ENCODE measurements at places on chromosomes 3 and 15.

GRCh38 chr3:11272906-11273574, 843 bp downstream of the ATG7 start:
- DNase-seq: peak; percentile 52

DNA sequence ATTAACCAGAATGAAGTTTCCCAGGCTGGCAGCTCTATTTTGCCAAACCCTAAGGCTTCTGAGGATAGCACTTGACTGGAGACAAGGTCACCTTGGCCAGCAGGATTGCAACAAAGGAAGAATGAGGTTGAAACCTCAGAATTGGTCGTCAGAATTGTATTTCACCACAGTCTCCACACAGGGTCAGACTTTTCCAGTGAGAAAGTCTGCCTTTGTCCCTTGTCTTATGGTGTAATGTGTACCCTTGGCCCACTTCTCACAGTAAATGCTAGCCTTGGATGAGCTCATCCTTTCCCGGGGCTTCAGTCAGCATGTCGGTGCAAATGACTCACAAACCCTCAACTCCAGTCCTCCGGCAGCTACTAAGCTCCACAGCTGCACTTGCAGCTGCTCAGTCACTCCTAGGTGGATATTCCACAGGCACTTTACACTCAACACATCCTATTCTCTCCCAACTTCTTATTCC, 19.7 kb downstream of the SSR3 start:
- peak; percentile 34 for DNase-seq

GRCh38 chr3:124928333-124929202, 6.0 kb downstream of the MUC13 start:
- peak; percentile 56 for DNase-seq

DNA sequence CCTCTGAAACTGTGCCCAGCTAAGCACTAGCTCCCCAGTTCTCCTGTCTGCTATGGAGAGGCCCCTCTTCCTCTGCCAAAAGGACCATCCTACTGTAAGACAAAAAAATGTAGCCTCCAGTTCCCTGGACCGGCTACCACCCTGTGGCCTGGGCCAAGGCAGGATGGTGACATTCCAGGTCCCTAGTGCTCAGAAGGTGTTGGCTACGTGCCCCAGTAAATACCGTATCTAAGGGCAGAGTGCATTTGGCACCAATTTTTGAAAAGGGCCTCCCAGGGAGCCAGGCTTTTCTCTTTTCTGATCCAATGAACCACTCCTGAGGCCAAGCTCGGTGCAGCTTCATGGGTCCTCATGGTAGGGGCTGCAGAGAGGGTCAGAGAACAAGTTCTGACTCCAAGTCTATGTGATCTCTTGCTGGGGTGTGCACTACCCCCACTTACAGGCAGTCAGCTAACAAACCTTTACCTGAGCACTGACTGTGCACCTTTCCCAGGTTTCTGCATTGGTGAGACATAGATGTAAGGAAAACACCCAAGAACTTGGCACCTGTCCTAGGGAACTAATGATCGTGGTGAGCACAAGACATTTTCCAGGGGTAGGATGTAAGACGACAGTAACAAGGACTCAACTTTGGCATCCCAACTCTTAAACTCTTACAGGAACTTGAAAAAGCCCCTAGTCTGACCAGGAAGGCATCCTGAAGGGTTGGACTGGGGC, 32.6 kb downstream of the TLE3 start:
- no peak for DNase-seq

GRCh38 chr3:27641271-27641800, 80.8 kb downstream of the EOMES start:
- no peak for DNase-seq

DNA sequence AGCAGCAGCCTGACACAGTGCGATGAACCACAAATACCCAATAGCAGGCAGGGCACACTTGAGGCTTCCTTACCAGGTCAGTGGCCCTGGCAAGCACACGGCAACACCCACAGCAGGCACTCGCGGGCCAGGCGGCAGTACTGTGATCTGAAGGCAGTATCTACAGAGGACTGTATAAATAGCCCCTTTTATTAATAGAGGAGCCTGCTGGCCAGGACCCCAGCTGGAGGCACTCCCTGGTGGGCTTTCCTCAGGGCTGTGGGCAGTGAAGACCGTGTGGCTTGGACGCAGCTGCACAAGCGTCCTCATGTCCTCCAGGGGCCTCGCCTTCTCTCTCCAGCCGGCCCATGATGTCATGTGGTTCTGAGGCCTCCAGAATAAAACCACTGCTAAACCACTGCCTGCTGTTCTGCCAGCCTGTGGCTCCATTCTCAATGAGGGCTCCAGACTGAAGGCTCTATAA, 44.1 kb downstream of the LRIG1 start:
- no peak for DNase-seq

GRCh38 chr15:62858343-62858742, 184.2 kb upstream of the TPM1 start:
- DNase-seq: no peak

DNA sequence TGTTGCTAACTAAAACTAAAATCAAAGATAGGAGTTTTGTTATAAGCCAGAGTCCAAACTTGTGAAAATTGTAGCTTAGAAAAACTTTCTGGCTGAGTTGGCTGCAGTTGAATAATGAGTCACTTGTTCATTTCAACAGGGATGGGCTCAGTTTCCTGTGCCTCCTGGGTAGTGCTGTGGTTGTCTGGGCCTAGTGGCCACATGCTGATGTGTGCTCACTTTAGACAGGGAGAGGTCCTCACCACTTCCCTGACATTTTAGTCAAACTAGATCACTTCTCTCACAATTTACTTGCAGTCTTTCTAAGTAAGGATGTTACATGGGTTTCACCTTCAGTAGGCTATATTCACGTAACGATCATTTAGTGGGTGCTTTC, 6.3 kb upstream of the UBE2Q2 start:
- no peak for DNase-seq

DNA sequence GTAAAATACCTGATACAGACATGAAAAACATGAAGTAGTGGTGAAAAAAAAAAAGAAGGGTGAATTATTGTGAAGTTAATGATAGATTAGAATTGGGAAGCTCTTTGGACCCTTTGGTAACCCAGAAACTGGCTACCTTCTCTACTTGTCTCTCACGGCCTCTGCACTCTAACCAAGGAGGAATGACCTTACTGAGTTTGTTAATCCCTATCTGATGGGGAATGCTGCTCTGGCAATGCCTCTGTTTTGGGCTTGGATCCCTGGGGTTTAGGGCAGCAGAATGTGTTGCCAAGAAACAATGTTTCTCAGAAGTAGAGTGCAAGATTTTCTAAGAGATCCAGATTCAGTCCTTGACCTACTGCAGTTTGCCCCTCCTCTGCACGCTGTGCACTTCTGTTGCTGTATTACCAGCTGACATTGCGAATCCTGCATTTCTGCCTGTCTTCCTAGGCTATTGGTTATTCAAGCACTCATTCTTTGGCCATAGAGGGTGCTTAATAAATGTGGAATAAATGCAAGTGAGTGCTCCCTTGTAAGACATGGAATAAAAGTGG, 49.2 kb upstream of the MAP3K13 start:
- no peak for DNase-seq

GRCh38 chr3:114476511-114476910, 182.7 kb downstream of the TIGIT start:
- DNase-seq: no peak

DNA sequence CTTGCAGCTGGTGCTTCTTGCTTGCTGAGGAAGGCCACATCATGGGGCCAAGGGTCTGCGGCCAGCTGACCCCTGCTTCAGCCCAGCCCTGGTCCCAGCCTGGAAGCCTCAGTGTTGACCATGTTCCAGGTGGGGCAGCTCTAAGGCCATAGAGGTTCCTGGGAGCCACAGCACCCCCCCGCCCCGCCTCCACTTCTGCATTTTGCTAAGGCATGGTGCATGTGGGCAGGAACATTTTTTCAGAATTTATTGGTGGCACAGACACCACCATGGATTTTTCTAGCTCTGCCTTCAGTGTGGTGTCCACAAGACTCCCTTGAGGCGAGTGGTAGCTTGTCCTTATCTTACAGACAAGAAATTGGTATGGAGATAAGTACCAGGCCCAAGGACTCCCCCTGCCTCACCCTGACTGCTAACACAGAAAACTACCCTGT, 1.9 kb upstream of the CHST14 start:
- peak; percentile 71 for DNase-seq

DNA sequence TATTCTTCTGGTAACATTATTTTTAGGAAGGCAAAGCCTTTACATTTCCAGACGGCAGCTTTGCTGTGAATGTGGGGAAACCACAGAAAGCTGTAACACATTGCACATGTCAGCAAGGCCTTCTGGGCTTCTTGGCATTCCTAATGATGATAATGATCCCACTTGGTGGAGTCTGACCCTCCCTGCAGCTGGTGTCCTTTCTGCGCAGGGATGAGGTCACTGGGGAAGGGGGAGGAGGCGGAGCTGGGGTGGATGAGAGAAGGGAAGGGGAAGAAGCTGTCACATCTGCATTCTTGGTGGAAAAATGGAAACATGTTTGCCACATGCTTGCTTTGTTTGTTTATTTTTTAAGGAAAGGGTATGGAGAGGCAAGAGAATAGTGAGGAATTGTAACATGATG, 68.6 kb downstream of the FILIP1L start:
- peak; percentile 4 for DNase-seq

DNA sequence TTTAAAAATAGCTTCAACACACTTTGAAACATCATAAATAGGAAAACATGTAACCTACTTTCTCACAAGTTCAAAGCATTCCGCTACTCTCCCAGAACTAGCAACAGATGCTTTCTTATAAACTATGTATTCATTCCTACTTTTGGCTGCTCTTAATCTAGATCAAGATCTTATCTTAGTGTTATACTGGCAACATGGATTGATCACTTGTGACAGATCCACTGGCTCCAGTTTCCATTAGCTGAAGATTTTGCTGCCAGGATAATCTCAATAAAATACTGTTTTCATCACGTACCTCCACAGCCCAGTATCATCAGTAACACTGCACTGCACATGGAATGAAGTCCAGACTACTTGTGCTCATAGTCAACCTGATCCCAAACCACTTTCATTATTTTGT, 491.7 kb upstream of the AGTR1 start:
- no peak for DNase-seq

GRCh38 chr15:56989411-56989924, 71.0 kb downstream of the TCF12 start:
- DNase-seq: no peak

- no peak for DNase-seq
Observed at GRCh38 chr3:30495172-30496065, 111.0 kb upstream of the TGFBR2 start.

GRCh38 chr3:73228000-73228399, 166.5 kb downstream of the EBLN2 start:
- no peak for DNase-seq

DNA sequence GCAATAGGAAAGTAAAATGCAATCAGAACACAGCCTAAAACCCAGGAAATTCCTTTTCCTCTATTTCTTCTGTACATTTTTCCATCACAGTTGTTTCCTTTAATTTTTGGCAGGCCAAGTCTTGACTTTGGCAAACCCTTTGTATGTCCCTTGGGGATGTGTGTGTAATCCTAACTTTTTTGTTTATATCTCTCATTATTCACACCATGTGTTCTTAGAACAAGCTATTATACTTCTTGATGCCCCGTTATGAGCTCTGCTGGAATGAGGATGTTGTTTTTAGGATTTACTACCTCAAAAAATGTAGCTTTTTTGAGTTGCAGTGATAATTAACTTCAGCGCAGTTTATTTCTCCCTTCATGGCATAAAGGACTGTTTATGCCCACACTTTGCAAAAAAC, 123.4 kb downstream of the ABI3BP start:
- no peak for DNase-seq

GRCh38 chr3:15181963-15182362, 24.1 kb upstream of the CAPN7 start:
- DNase-seq: no peak

DNA sequence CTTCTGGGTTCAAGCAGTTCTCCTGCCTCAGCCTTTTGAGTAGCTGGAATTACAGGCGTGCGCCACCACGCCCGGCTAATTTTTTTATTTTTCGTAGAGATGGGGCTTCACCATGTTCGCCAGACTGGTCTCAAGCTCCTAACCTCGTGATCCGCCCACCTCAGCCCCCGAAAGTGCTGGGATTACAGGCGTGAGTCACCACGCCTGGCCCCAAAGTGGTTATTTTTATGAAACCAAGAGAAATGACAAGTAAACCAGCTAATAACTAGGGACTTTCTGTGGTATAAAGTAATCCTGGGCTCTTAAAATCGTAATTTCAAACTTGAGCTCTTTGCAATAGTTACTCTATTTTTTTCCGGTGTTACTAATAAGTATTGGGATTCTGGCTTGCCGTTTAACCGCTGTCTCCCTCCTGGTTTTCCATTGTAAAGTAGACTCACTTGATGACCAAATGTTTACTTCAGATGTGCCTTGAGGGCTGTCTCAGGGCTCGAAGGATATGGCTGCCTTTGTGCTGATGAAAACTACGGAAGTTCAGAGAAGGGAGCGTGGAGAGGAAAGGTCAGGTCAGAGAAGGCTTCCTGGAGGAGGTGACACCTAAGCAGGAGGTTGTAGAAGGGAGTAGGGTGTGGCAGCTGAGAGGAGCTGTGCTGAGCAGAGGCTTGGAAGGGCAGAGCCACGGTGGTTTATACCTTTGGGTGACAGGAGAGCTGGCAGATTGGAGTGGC, 4.2 kb downstream of the ZSCAN2 start:
- DNase-seq: no peak

DNA sequence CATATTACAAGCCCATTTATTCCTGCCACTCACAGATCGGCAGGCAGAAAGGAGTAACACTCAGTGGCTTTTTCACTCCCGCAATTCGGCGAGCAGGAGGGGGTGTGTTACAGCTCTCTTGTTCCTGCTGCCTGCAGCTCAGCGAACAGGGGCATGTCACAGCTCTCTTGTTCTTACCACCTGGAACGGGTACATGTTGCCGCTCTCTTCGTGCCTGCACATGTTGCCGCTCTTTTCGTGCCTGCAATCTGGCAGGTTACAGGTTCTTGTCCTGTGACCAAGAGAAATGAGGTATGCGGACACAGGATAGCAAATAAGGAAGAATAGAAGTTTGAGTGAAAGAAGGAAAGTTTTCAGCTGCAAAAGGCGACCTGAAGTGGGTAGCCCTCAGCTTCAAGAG, 761.4 kb downstream of the NAALADL2 start:
- no peak for DNase-seq

GRCh38 chr15:68674975-68675374, 96.2 kb downstream of the CORO2B start:
- no peak for DNase-seq

DNA sequence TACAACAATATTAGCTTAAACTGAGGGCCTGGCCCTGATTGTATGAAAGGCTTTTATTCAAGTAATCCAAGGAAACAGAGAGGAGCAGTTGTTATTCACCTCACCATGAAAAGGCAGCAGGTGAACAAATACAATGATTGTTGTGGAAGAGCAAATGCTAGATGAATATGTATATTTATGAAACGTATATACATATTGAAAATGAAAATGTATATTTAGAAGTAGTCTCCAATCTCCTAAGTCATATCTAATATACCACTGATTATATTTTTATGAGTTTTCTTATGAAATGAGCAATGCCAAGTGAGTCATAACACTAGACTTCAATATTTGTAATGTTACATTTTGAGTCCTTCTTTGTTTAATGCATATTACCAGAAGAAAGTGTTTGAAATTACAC, 116.2 kb upstream of the KCNMB2 start:
- DNase-seq: no peak
